NCI-H524 treated with DMSO at 0.1 percent for 48 hours (cell line): ENCODE measurements at places on chromosomes 3 and 15.
A peak's percentile ranks its signal among the peaks of the same experiment; 100 is the strongest.

GRCh38 chr3:30713885-30714503 is 107.6 kb downstream of the TGFBR2 start:
- DNase-seq: no peak

GRCh38 chr3:34070831-34071585 is 272.6 kb downstream of the PDCD6IP start:
- DNase-seq: no peak

DNA sequence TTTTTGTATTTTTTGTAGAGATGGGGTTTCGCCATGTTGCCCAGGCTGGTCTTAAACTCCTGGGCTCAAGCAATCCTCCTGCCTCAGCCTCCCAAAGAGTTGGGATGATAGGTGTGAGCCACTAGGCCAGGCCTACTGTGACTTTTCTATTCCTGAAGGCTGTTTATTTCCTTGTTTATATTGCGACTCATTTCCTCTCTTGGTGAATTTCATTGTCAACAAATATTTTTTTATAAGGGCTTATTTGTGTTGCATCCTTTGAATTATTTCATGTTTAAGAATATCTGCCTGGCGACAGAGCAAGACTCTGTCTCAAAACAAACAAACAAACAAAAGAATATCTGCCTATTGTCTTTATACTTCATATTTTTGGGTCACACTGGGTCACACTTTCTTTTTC is 29.4 kb upstream of the MCCC1 start:
- DNase-seq: no peak

DNA sequence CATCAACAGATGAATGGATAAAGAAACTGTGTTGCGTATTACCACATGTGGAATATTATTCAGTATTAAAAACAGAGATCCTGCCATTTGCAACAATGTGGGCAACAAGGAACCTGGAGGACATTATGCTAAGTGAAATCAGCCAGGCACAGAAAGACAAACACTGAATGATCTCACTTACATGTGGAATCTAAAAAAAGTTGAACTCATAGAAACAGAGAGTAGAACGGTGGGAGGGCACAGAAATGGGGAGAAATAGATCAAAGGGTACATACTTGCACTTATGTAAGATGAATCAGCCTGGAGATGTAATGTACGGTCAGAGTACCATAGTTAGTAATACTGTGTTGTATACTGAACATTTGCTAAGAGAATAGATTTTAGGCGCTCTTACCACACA is 29.8 kb upstream of the MUC13 start:
- DNase-seq: no peak

GRCh38 chr3:78967061-78967460 is 800.7 kb downstream of the ROBO1 start:
- DNase-seq: no peak

DNA sequence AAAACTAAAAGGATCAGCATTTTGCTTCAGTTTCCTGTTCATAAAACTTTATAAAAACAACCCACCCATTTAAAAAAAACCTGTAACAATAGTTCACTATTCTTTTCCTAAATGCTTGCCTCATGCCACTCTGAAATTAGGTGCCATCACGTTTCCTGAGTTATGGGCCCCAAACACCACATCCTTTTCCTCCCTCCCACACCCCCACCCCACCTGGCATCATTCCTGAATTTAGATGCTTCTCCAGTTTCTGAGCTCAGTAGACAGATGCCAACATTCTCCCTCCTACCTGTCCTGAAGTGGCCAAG is 11.9 kb upstream of the ARHGEF3 start:
- no peak for DNase-seq

GRCh38 chr3:169112153-169112892 is 551.2 kb downstream of the MECOM start:
- no peak for DNase-seq

GRCh38 chr3:172478116-172478515 is 29.9 kb upstream of the GHSR start:
- no peak for DNase-seq

- DNase-seq: no peak
Measured at GRCh38 chr3:13379201-13379830, 40.8 kb downstream of the NUP210 start.

DNA sequence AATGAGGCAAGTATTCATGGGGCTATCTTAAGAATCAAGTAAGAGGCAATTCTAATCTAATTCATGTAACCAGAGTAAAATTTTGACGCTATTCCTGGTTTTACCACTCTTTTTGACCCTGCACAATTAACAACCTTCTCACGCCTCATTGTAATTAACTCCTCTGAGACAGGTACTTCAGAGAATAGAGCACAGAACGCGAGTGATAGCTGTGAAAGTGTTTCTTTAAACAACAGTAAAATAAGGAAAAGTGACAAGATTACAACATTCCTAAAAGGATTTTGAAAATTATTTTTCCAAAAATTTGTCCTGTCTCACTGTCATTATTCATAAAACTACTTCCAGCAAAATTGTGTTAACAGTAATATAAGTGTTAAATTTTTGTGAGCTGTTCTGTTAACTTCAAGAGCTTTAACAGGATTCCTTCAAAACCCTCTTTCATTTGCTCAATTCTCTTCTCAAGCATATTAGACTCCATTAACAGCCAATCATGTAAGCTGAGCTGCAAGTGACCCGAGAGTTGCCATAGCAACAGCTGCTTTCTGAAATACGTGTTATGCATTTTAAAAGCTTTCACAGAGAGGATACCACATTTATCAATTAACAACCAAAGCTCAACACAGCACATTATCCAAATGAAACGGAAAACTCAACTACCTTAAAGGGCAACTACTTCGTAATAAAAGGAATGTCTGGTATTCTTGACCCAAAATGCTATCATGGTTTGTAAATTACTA is 93.1 kb downstream of the STAG1 start:
- DNase-seq: peak; percentile 88

- DNase-seq: no peak
Measured at GRCh38 chr3:79724206-79724605, 43.6 kb downstream of the ROBO1 start.

DNA sequence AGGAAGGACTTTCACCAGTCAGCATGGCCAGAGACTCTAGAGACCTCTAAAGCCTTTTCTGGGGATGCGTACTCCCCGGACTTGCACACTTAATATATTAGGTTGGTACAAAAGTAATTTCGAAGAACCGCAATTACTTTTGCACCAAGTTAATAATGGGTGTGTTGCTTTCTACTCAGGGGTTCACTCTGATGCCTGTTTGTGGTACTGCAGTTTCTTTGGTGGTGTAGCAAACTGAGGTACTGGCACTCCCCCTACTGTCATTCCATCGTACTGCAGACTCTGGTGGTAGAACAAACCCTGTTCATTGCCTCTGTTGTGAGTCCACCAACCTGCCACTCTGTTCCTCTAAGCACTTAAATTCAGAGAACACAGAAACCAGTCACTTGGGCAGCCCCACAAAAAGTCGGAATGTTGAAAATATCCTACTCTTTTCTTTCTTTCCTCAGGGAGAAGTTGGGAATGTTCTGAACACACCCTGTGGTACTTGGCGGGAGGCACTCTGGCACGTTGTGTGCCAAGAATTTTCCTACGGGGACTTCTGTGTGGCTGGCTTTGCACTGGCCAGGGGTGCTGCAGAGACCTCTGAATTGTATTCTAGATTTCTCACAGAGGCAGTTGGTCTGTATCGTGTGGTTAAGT is 46.3 kb downstream of the GABRG3 start:
- DNase-seq: peak; percentile 62

DNA sequence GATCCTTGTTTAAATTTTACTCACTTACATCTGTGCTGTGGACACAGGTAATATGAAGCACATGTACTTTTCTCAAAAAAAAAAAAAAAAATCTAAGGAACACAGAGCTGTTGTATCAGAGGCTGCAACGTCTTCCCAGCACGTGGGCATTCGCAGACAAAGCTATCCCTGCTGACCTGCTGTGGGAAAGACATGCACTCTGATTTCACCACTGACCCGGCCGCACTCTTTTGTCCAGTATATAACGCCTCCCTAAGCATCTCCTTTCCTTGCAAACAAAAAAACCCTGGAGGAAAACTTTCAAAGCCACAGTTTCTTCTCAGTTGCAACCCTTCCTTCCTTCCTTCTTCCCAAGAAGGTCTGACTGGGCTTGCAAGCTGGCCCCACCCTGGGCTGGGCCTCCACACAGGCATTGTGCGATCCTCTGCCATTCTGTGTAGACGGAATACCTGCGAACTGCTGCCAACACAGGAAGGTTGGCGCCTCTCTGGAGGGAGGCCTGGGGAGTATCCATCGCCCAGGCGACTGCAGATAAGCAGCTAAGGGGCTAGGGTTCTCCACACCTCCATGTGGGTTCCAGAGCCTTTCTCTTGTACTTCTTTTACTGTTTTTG is 50.8 kb downstream of the SLC12A8 start:
- DNase-seq: no peak

- peak; percentile 15 for DNase-seq
Measured at GRCh38 chr3:45665101-45665572, 24.1 kb upstream of the SACM1L start.

DNA sequence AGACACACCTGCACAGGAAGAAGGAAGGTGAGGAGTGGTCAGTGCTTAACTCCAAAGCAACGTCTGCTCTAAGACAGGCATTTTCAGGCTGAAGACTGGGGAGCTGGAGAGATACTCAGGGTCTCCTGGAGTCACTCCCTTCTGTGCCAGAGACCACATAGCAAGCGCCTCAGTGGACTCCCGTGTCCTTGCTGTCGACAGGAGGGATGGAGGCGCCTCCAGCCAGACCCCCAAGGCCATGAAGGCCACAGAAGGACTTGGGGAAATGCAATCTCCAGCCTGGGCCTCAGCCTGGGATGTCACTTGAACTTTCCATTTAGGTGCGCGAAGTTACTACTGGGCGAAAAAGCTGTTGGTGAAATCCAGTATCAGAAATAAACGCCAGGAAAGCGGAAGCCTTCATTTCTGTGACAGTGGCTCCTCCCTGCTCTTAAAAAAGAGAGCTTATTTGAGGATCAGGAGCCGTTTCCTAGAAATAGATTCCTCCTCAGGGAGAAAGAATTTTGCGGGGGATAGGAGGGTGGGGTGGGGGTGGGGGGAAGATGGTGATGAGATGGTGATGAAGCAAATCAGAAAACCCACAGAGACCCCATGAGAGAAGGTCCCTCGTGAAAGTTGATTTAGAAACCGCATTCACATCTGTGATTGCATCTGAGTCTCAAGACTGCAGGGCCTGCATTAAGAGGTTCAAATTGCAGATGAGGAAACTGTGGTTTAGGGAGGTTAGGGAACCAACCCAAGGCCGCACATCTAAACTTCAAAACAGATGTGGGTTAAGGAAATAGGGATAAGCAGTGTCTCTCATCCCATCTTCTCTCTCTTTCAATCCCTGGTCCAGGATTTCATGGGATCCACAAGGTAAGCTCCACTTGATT is 78.8 kb downstream of the ATP2B2 start:
- DNase-seq: no peak

- DNase-seq: no peak
Measured at GRCh38 chr15:61794881-61795280, 265.4 kb downstream of the VPS13C start.

- peak; percentile 60 for DNase-seq
Measured at GRCh38 chr3:171770689-171771620, 39.3 kb downstream of the PLD1 start.

DNA sequence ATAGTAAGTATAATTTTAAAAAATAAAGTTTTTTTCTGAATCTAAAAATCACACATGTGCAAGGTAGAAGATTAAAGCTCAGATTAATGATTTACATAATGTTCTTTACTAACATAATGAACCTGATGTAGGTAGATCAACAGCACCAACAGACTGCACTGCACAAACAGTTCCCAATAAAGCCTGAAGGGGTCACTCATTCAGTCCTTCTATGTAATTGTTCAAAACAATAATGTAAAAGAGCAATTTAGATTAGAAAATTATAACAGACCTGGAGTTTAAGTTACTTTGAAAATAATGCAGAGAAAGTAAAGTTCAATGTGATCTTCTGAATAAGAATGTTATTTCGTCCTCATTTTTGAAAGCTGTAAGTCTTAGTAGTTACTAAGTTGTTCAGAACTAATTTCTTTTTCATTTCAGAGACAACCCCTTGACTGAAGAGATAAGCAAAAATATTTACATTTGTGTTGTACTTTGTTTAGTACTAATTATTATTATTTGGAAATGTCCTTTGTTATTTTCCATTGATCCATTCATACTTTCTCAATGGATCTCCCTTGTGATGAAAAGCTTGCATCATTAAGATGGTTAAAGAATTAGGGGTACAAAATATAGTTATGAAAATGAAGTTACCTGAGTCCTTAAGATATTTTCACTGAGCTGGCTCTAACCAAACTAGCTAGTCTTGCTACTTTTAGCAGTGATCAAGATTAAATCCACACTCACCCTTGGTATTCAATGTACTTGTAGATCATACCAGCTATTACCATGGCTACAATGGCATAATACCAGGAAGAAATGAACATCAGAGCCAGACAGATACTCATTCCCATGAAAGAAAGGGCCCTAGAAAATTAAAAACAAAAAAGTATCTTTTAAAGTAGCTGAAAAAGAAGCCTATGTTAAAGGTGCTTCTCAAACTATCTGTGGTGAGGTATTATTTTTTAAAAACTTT is 16.8 kb downstream of the EMC4 start:
- no peak for DNase-seq

DNA sequence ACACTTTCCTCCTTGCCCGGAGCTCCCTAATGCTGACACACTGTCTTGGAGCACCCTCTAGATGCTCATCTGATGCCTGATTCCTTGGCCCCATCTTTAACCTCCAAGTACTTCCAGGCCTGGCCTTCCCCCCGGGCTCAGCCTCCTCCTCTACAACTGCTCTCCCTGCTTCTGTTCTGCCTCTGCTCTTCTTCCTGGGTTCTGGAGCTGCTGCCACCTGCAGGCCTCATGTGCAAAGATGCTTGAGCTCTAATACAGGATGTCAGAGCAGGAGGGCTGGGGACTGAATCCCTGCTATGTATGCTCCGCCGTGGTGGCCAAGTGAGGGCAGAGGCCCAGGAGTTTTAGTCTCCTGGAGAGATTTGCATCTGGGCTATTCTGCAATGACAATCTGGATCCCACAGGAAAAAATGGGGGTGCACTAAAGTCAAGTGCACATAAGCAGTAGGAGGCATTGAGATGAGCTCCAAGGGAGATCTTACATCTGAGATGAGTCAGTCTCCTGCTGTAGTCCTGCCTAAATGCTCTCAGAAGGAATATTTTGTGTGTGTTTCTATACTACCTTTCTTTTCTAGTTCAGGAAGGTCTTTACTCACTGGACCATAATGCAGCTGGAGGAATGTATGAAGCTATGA is 296.3 kb downstream of the UACA start:
- peak; percentile 19 for DNase-seq
